ENCODE measurements at places on chromosomes 5 and 9. TPM values are rescaled to one million over a fixed set of nuclear protein-coding genes. Genes with fewer than 3 reads are reported as not detected.

Gene KIF2A
- total RNA-seq: 54.0 TPM

Gene GBGT1
- total RNA-seq: 45.0 TPM

Gene LURAP1L
- total RNA-seq: 2.7 TPM

DNA sequence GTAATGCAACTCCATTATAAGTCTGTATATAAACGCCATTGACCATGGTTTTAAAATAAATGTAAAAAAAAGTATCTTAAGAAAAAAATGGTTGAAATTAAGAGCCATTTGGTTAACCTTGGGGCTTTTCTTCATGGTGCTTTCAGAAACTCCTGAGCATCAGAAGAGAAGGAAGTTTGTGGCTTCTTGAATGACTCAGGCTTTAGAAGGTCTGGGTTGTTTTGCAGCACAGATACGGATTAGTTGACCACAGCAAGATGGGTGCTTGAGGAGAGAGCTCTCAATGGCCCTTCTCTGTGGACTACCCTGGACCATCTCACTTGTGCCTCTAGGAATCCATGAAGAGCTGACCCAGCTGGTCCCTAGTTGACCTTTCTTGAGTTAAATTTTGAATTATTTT is 189.5 kb downstream of the TMEM38B start:
- no peak for DNase-seq

DNA sequence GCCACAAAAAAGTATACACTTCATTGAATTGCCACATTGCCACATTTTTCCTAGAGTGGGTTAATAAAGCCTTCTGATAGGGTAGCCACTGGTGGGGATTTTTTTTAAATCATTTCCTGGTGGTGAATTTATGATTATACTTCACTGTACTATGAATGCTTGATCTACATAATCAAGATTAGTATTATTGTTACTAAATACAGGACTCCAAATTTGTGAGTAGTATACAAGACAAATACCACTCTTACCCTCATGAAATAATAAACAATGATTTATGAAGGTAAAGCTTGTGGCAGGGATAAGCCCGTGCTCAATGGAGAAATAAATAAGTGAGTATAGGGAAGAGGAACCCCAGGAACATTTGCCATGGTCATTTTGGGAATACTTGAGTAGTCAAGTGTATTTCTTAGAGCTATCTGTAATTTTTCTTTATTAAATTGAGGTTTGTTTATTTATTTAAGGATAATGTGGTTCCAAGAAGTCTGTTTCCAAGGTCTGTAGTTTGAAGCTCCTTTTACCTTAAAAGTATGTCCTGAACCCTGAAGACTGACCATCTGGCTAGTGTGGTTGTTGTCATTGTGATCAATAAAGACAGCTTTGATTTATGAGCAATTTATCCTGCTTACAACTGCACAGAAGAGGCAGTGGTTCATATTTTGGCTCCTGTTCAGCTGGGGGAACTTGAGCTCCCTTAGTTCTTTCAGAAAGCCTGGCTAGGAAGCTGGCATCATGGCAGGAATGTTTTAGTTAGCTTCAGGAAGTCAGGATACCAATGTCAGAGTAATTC is 118.6 kb downstream of the ZSWIM6 start:
- DNase-seq: peak; percentile 13

- no peak for DNase-seq
Observed at GRCh38 chr5:88660947-88661805, 221.8 kb downstream of the MEF2C start.

DNA sequence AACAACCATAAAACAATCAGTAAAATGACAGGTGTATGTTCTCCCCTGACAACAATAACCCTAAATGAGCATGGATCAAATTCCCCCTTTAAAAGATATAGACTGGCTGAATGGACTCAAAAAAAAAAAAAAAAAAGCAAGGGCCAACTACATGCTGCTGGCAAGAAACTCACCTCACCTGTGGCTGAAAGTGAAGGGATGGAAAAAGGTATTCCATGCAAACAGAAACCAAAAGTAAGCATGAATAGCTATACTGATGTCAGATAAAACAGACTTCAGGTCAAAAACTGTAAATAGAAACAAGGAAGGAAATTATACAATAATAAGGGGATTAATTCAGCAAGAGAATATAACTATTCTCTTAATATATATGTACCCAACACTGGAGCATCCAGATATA is 54.2 kb upstream of the SSBP2 start:
- DNase-seq: no peak

DNA sequence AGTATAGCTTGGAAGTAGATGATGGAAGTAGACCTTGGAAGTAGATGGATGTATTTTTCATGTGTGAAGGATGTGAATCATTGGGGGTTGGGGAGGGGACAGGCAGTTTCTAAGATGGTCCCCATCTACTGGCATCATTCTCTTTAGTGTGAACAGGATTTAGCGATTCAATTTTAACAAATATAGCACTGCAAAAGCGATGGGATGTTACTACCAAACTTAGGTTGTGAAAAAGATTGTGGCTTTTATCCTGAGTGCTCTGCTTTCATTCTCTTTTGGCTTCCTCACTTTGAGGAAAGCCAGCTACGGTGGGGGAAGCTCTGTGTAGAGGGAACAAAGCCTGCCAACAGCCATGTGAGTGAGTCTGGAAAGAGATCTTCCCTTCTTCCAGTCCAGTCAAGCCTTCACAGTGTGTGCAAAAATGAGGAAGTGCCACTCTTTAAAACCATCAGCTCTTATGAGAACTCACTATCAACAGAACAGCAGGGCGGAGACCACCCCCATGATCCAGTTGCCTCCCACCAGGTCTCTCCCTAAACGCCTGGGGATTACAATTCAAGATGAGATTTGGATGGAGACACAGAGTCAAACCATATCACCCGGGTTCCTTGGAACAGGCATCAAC is 441.4 kb downstream of the SH3GL2 start:
- DNase-seq: no peak

Gene FCN1
- total RNA-seq: 2.3 TPM

GRCh38 chr5:23717486-23717885 is 210.1 kb downstream of the PRDM9 start:
- no peak for DNase-seq

- no peak for DNase-seq
Observed at GRCh38 chr9:114308361-114308950, 14.4 kb upstream of the ORM1 start.

Gene PRDM12
- not detected for total RNA-seq

- DNase-seq: no peak
Observed at GRCh38 chr5:179755022-179755421, 22.4 kb downstream of the MAML1 start.

Gene FRRS1L
- total RNA-seq: 0.40 TPM

GRCh38 chr9:121445986-121446385 is 53.7 kb downstream of the GGTA1 start:
- DNase-seq: no peak

- no peak for DNase-seq
Observed at GRCh38 chr5:4042311-4042710, 446.7 kb downstream of the IRX1 start.

Gene TMEM250
- 23.5 TPM for total RNA-seq

- no peak for DNase-seq
Observed at GRCh38 chr5:54136516-54137440, 173.6 kb downstream of the ARL15 start.

Gene SPAG8
- 7.1 TPM for total RNA-seq

Gene CMBL
- 17.4 TPM for total RNA-seq

DNA sequence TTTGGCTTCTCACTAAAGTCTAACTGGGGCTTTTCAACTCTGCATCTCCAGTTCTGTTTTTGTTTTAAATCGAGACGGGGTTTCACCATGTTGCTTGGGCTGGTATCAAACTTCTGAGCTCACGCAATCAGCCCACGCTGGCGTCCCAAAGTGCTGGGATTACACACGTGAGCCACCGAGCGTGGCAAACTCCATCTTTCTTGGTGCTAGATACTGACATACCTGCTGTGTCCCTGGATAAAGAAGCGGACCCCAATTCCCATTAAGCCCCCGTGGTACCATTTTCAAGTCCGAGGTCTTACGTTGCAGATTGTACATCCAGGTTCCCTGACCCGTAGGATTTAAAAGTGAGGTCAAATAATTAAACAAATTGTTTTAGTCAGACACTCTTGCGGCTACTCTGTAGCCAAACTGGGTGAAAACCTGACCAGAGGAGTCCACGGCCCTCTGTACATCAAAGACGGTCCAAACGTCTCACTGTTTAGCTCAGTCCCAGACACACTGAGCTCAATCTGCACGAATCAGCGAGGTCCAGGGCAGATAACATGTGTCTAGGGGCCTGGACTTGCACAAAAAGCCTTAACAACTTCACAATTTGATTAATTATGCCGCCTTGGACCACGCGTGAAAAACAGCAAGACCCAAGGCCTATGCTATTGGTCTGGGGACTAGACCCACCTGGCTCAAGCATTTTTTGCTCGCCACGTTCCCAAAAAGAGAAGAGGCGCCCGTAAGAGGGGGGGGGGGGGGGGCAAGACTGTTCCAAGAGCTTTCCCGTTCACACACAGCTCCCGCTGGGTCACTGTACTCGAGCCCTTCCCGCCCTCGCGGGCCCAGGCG is 727 bp upstream of the DNAJA1 start:
- no peak for DNase-seq

All from thyroid gland (tissue), 4 donors.